Germinal center (tissue), 1 donor: ENCODE measurements at places on chromosomes 13 and 19.

DNA sequence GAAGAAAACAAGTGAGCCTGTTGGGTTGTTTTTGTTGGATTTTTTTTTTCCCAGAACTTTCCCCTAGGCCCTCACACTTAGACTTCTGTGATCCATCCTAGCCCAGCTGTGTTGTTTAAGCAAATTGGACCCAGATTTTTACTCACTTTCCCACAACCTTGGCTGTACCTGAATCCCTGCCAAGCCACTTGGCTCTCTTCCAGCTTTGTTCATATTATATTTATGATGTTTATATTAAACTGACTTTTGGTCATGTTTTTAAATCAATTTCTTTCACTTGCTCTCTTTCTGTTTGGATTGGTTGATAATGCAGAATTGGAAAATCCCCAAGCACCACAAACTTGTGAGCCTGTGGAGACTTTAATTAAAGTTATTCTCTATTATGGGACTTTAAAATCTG lies 16.6 kb downstream of the OLFM4 start:
- no peak for DNase-seq

DNA sequence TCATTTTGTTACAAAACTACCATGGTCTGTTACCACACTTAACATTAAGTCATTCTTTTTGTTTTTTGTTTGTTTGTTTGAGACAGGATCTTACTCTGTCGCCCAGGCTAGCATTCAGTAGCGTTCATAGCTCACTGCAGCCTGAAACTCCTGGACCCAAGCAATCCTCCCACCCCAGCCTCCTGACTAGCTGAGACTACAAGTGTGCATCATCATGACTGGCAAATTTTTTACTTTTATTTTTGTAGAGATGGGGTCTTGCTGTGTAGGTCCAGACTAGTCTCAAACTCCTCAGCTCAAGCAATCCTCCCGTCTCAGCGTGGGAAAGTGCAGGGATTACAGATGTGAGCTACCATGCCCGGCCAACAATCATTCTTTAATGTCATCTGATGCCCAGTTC lies 3.3 kb downstream of the ALDH16A1 start:
- no peak for DNase-seq

DNA sequence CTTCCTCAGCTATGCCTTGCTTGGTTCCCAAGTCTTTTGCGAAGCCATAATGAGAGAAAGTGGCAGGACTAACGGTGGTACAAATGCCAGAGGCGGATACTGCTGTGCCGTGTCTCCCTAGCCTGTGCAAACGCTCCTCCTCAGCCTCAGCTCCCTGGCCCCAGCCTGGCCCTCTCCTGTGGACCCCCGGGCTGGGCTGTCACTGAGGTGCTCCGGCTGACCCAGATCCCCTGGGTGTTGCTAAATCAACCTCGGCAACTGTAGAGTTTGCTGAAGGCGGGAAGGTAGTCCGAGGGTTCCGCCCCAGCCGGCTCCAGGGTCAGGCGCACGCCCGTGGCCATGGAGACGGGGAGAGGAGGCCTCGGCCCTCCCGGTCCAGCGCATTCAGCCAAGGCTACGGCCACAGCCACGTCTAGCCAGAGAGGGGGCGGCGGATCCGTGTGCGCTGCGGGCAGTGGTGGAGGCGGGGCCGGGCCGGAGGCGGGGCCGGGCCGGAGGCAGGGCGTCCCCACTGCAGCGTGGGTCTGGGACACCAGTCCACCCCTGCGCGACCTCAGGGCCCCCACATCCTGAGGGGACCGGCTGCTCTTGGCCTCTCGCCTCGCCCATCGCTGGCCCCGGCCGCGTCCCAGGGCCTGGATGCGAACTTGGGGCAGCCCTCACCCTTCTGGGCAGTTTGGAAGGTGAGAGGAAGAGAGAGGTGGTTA lies 16.4 kb upstream of the ZNF492 start:
- no peak for DNase-seq

GRCh38 chr13:51015973-51016372 lies 95.1 kb downstream of the C13orf42 start:
- DNase-seq = no peak

DNA sequence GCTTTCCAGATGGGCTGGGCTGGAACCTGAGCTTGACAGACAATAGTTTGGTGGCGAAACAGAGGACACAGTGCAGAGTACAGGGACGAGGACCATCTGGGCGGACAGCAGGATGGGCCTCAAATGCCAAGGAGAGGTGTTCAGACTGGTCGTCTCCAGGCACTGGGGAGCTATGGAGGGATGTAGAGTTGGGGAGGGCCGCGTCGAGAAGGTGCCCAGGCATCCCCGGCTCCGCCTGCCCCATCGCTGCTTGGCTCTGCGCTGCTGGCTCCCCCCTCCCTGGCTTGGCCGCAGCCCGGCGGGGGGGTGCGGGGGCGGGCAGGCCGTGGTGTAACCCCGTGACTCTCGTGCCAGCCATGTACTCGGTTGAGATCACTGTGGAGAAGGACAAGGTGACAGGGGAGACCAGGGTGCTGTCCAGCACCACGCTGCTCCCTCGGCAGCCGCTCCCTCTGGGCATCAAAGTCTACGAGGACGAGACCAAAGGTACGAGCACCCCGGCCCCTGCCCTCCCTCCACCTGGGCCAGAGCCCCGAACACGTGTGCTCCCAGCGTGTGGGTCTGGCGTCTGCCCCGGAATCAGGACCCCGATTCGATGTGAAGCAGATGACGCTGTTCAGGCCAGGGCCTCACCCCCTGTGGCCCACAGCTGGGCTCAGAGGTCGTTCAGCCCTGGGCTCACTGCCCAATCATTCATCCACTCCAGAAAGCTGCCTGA lies 10.8 kb upstream of the MISP start:
- no peak for DNase-seq

DNA sequence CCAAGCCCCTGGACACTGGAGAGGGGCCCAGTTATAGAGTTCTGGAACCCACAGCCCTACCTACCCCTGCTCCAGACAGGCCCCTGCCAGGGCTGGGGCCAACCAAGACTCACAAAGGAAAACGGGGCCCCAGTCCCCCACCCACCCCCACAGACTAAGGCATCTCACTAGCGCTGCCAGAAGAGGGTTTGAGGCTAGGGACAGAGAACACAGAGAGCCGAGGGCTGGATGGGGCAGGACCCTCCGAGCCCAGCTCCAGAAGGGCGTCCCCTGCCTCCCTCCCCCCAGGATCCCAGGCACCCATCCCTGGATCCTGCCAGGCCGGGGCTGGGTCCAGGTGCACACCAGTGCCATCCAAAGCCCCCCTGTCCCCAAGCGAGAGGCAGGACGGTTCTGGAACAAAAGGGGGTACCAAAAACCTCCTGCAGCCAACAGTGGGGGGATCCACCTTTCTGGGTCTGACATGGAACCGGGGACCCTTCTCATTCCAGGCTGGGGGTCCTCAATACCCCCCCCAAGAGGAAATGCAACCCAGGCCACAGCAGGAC lies 4.4 kb upstream of the REXO1 start:
- DNase-seq = no peak

- DNase-seq = no peak
Measured at GRCh38 chr19:2714531-2715269, 6.5 kb downstream of the DIRAS1 start.

- DNase-seq = no peak
Measured at GRCh38 chr13:39091586-39091985, 53.3 kb downstream of the NHLRC3 start.

DNA sequence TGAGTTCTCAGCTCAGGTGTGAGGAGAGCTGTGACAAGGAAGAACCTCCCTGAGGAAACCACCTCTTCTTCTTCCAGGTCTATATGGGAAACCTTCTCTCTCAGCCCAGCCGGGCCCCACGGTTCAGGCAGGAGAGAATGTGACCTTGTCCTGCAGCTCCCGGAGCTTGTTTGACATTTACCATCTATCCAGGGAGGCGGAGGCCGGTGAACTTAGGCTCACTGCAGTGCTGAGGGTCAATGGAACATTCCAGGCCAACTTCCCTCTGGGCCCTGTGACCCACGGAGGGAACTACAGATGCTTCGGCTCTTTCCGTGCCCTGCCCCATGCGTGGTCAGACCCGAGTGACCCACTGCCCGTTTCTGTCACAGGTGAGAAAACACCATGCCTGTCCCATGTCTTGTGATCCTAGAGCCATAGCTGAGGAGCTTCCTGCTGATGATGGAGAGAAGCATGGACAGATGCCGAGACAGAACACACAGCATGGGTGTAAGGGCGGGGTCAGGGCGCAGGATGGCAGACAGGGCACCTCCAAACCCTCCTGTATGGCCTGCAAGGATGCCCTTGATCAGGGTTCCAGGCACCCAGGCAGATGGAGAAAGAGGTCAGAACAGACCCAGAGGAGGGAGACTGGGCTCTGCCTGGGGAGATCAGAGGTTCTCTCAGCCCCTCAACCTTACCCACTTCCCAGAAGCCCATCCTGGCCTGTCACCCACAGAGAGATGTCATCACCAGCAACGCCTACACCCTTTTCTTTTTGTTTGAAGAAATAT lies 5.4 kb downstream of the KIR3DL3 start:
- no peak for DNase-seq

DNA sequence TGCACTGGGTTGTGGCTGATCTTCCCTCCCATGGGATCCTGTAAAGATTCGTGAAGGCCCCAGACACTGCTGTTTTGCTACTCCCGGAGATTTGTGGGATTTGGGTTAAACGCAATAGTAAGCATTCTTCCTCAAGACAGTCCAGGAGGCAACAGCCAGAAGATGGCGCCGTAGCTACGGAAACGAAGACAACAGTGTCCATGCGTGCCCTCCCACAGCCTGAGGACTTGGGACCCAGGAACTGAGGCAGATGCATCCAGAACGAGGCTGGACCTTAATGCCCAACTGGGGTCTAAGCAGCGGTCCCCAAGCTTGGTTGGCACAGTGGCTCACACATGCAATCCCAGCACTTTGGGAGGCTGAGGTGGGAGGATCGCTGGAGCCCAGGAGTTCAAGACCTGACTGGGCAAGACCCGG lies 57.6 kb upstream of the ZNF507 start:
- DNase-seq = no peak

- no peak for DNase-seq
Measured at GRCh38 chr19:56110515-56111448, 10.3 kb downstream of the ZNF787 start.

GRCh38 chr19:30916238-30916637 lies 433.0 kb downstream of the TSHZ3 start:
- DNase-seq = no peak

GRCh38 chr13:55669051-55669450 lies 1471.7 kb upstream of the PRR20A start:
- DNase-seq = no peak

DNA sequence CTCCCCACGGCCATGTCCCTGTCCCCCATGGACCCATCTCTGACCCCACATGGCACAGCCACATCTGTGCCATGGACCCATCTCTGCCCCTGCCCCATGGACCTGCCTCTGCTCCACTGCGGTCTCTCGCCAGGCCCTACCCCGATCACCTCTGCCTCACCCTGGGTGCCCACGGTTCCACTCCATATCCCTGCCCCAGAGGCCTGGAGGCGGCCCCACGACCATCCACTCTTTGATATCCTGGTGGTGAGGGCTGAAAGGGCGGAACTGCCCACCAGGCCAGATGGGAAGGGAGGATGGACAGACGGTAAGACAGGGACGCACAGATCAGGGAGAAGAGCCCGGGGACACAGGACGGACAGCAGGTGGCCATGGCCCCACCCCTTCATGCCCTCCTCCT lies 327 bp downstream of the PTGER1 start:
- no peak for DNase-seq

DNA sequence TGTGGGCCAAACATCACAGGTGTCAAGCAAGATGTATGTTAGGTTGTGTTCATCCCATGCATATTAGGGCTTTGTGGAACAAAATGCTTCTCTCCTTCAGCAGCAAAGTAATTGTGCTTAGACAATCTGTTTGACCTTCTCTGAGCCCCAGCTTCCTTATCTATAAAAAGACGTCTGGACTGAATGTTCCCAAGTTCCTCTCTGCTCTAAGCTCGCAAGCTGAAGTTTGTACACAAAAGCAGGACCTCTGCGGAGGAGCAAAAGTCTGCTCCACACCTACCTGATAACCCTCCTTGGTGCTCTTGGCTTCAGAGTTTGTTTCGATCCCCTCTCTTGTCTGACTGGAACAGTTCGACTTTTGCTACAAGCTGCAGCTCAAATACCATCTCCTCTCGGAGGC lies 95.7 kb upstream of the UBL3 start:
- DNase-seq = no peak

- DNase-seq = peak; percentile 20
Measured at GRCh38 chr19:573519-573825, 1.1 kb downstream of the BSG start.

DNA sequence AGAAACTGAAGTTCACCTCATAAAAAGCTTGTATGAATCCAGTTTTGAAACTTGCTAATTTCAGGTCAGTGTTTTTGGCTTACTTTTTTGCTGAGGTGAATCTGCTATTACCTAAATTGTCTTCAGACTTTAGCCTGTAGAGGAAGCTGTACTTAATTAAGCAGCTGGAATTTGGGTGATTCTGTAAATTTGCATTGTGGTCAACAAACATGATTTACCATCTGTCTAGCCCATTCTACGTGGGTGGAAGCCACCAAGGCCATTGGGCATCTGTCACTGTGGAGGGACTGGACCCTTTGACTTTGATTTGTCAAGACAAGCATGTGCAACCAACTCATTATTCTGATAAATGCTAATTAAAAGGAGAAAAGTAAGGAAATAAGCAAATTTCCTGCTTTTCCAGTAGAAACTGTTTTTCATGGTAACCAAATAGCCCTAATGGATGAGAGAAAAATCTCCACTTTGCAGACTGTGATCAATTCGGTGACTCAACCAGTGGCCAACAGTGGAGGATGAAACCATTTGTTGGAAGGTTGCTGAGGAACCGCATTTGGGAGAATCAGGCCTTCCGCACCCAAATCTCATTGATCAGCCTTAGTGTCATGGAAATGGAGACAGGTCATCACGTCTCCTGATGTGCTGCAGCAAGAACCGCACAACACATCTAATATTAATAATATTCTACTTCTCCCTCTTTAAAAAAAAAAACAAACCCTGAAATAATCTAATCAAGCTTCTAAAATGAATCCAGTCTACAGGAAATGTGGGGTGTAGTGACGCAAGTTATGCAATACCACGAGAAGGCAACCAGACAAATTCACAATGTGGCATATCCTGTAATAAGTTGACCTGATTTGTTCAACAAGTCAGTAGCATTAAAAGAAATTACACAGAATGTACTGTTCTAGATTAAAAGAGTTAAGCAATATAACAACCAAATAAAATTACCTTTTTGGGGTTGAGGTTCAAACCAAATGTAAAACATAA lies 54.3 kb downstream of the GARRE1 start:
- peak; percentile 55 for DNase-seq

GRCh38 chr19:14370169-14370939 lies 10.9 kb upstream of the ADGRE5 start:
- DNase-seq = peak; percentile 23

DNA sequence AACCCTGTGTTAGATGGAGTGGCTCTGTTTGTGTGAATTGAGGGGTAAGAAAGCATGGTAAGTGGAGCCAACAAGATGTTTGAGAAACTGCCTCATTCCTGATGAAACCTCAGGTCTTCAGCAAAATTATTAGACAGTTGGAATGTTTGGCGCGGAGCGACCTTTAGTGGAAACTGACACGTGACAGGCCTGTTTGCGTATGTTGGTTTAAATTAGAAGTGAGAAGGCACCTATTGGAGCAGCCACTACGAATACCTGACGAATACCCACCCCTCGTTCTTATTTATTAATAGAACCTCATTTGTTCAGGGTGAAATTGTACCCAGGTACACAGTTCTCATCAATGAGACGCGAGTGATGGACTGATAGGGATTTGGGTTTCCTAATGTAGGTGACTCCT lies 63.2 kb upstream of the MIR17HG start:
- no peak for DNase-seq
